ENCODE measurements at places on chromosomes 4 and X. TPM values are rescaled to one million over a fixed set of nuclear protein-coding genes. Genes with fewer than 3 reads are reported as not detected.

The HTR2C gene
- total RNA-seq, result not detected

The MAP9 gene
- 6.9 TPM for total RNA-seq

The ARHGEF6 gene
- total RNA-seq, result 38.0 TPM

GRCh38 chr4:180423712-180424057, 1819.5 kb upstream of the TENM3 start:
- no peak for DNase-seq

DNA sequence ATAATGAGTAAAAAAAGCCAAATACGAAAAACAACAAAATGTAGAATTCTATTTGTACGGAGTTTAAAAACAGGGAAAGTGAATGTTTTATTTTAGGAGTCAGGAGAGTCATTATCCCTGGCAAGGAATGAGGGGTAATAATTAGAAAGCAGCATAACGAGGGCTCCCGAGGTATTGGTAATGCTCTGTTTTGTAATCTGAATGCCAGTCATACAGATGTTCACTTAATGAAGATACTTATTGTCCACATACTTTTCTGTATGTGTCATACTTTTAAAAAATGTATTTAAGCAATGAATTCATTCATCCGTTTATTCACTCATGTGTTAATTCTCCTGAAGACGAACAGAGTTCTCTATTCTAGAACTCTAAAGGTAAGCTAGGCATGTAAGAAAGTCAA, 87.8 kb upstream of the BMP2K start:
- no peak for DNase-seq

GRCh38 chr4:189771696-189772361, 168.8 kb upstream of the FRG1 start:
- no peak for DNase-seq

- no peak for DNase-seq
Measured at GRCh38 chrX:3521396-3521795, 174.9 kb upstream of the MXRA5 start.

DNA sequence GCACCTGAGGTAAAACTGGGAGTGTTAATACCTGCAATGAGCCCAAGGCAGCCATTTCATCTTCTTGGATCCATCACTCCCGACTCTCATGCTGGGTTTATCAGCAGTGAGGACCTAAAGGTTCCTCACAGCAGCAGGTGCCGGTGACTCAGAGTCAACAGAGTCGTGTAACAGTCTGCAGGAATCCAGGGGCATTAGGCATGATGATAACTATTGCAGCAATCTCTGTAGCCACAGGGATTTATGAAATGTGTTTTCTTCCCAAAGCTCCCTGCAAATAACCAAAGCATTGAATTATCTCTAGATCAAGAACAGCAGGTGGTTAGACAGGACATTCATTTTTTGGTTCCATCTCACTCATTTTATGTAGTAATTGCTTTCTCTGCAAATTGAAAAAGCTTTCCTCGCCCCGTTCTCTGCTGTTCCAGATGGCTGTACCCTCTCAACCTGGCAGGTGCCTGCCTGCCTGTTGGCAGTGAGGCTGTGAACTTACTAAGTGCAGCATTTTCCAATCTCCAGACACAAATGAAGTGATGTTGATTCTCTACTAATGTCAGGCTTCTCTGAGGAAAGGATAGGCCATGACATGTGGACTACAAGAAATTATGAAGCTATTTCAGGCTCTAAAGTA, 48.1 kb upstream of the TSPAN7 start:
- no peak for DNase-seq
